Forelimb muscle (tissue), 1 donor: ENCODE measurements at places on chromosomes 4 and X. TPM values are rescaled to one million over a fixed set of nuclear protein-coding genes. Genes with fewer than 3 reads are reported as not detected.

- DNase-seq: no peak
These were observed 37.0 kb downstream of the XK start for GRCh38 chrX:37722595-37722994.

- DNase-seq: no peak
These were observed 18.7 kb downstream of the RBBP7 start for GRCh38 chrX:16851421-16851820.

The GPR50 gene
- polyA plus RNA-seq: not detected

- DNase-seq: no peak
These were observed 71.1 kb downstream of the TRAM1L1 start for GRCh38 chr4:117014236-117014635.

- no peak for DNase-seq
These were observed 37.5 kb upstream of the IL13RA2 start for GRCh38 chrX:115054876-115055275.
